Natural killer cell (primary cell): ENCODE measurements at places on chromosomes 5 and 9. TPM values are rescaled to one million over a fixed set of nuclear protein-coding genes. Genes with fewer than 3 reads are reported as not detected.

OLFM1 gene
- not detected for total RNA-seq

LYRM7 gene
- 9.7 TPM for total RNA-seq

CNTNAP3B gene
- total RNA-seq = not detected

SPOCK1 gene
- total RNA-seq = 0.61 TPM

SLC6A7 gene
- total RNA-seq = not detected

IL5 gene
- total RNA-seq = not detected

IER5L gene
- 3.9 TPM for total RNA-seq

CERT1 gene
- 51.4 TPM for total RNA-seq

- DNase-seq = no peak
Observed at GRCh38 chr9:126720661-126721563, 83.9 kb upstream of the ZBTB43 start.

DNA sequence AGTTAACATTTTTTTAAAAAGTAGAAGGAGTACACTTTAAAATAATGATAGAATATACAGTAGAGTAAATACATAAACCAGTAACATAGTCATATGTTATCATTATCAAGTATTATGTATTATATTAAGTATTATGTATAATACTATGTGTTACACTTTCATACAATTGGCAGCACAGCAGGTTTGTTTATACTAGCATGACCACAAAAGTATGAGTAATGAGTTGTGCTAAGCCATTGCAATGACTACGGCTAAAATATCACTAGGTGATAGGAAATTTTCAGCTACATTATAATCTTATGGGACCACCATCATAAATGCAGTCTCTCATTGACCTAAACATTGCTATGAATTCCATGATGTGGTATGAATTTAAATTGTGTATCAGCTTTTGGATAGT is 506.0 kb downstream of the HTR1A start:
- no peak for DNase-seq

- DNase-seq = no peak
Observed at GRCh38 chr9:90167914-90168313, 474.7 kb downstream of the DIRAS2 start.

- DNase-seq = no peak
Observed at GRCh38 chr5:173075137-173075843, 19.1 kb downstream of the CREBRF start.

GRCh38 chr9:22452415-22453010 is 5.9 kb downstream of the DMRTA1 start:
- DNase-seq = peak; percentile 62

GRCh38 chr5:131163276-131164119 is 1.6 kb downstream of the HINT1 start:
- no peak for DNase-seq

- no peak for DNase-seq
Observed at GRCh38 chr9:37017546-37017945, 16.5 kb downstream of the PAX5 start.

GRCh38 chr5:168015506-168015905 is 275.9 kb upstream of the WWC1 start:
- DNase-seq = no peak

DNA sequence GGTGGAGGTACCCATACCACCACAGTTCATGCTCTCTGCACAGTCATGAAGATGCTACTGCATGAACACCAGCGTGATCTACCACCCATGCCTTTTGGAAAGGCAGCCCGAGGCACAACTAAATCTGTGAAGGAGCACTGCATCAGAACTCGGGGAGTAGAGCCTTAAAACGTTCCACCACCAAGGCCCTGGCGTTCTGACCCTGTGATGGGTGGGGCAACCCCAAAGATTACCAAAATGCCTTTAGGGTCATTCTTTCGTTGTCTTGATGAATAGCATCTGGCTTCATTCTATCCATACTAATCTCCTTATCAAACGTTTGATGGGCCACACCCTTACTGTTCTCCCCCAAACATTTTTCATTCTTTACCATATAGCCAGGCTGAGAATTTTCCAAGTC is 97.9 kb downstream of the ADAMTS6 start:
- no peak for DNase-seq

DNA sequence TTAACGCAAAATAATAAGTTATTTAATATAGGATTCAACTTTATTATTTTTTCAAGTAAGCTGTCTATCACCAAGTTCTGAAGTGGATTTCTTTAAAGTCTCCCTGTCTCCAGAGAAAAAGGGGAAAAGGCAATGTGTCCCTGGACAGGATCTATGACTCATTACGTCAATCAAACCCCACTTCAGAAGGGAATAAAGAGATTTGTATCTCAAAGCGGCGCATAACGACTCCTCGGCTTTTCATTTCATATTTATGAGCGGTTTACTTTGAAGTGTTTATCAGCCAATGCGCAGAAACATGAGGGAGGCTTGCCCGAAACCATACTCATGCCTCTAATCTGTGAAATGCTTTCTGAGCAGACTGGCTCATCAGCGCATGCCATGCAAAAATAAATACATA is 938.6 kb upstream of the WWC1 start:
- no peak for DNase-seq

- no peak for DNase-seq
Observed at GRCh38 chr9:33942471-33943083, 106.1 kb downstream of the UBAP2 start.

- DNase-seq = no peak
Observed at GRCh38 chr9:3629495-3629894, 103.7 kb upstream of the RFX3 start.

DNA sequence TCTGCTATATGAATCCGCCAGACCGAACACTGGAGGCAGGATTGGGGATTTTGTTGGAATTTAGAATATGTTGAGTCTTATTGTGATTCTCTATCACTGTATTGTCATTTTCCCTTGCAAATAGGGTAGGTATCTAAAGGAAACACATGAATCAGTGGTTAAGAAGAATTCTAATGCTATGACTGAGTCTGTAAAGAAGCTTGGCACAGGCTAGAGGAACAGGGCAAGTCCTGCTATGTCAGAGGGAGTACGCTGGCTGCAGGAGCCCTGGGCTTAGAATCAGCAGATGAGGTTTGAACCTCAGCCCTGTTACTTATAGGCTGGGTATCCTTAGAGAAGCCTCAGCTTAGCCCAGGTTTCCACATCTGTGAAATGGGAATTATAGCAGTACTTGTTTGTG is 198.1 kb downstream of the NR3C1 start:
- no peak for DNase-seq

DNA sequence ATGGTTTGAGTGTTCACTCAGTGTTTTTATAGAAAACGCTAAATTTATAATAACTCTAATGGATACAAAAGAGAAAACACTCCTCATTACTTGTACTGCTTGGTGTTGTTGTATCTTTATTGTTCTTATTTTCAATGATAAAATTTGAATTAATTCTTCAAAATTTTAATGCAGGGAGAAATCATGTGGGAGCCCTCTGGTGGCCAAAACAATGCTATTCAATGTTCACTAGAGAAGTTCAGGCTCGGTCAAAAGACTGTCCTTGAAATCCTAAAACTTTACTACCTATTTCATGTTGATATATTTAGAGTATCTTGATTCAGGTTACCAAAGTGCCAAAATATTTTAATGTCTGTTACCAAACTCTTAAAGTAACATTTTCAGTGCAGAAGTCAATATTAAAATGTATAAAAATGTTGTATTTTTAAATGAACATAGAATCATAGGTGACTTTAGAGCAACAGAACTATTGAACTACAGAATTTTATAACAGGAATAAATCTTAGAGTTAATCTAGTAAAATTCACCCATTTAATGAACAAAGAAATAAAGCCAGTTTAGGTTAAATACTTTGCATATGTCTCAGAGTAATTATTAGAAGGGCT is 1259.8 kb downstream of the PTPRD start:
- DNase-seq = no peak

DNA sequence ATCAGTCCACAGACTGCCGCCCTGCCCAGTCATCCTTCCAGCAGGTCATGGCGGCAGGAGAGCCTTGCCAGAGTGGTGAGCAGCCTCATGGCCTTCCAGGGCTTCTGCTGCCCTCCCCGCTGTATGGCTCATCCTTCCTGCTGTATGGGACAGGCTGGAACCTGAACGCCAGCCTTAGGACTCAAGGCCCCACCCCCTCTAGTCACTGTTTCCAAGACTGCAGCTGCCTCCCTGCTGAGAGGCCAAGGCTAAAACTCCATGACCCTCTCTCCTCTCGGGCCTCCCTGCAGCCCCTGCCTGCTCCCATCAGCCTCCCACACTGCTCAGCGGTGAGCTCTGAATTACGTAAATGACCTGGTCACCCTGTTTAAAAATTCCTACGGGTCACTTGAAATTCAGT is 227.5 kb downstream of the AGTPBP1 start:
- DNase-seq = no peak

GRCh38 chr5:63323926-63324325 is 638.3 kb downstream of the HTR1A start:
- DNase-seq = no peak

DNA sequence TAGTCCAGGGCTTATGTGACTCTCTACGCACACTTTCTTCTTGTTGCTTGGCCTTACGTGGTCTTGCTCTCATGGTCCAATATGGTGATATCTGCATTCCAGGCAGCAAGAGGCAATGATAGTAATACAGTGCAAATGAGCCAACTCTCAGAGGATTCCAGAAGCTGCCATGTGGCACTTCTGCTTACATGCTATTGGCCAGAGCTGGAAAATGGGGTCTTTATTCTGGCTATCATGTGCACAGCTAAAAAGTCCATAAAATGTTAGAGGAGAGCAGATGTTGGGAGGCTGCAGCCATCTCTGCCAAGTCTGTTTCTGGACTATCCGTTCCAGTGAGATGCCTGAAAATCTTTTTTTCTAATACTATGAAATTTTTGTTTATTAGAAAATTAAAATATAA is 2.9 kb upstream of the SEPTIN8 start:
- no peak for DNase-seq

GRCh38 chr5:135348918-135349317 is 50.1 kb downstream of the MACROH2A1 start:
- DNase-seq = no peak

DNA sequence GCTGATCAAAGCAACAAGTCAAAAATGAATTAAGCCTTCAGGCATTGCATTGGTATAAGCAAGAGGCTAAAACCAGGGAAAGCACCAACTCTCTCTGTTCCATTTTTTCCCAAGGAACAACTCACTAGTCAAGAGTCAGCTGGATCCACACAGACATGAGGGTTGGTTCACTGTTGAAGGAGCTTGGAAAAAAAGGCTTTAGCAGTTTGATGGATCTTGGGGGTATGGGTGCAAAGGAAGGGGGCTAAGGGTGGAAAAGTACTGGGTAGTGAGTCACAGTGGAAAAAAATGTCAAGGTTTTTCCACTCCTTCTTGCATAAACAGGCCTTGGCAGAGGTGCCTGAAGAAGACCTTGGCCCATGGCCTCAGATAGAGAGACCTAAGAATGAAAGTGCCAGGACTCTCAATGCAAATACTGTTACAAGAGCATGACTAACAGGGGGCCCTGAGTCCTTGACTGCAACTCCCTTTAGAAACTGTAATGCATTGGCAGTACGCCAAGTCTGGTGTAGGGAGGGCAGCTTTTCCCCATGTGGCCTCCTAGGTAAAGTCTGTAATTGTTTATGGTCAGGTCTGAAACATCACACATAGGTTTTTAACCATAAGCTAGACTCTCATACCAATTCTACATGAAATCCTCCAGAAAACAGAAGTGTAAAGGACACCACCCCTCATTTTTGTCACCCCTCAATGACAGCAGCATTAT is 23.7 kb downstream of the ACTL7A start:
- no peak for DNase-seq
